Mesendoderm (in vitro differentiated cells): ENCODE measurements at places on chromosomes 16 and 17.

- no peak for DNase-seq
Measured at GRCh38 chr16:73021866-73022495, 25.9 kb downstream of the ZFHX3 start.

GRCh38 chr16:52785653-52786052, 238.7 kb upstream of the TOX3 start:
- DNase-seq, result no peak

DNA sequence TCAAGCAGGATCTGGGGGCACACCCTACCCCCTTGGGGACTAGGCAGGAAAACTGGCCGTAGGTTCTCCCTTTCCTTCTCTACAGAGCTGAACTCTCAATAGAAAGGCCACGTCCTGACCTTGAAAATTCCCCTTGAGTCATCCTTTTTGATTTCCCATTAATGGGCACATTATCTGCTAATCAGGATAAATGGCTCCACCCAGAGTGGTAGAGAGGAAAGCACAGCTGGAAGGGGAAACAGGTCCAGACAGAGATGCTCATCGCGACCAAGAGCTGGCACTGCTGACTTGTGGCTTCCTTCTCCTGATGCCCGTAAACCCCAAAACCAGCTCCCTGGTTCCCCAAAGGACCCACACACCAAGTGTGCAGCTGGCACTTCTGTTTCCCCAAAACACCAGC, 206.5 kb upstream of the CDH5 start:
- DNase-seq, result no peak

GRCh38 chr17:82863941-82864712, 24.3 kb upstream of the ZNF750 start:
- peak; percentile 33 for DNase-seq

- no peak for DNase-seq
Measured at GRCh38 chr17:53166731-53167130, 656.0 kb upstream of the KIF2B start.

DNA sequence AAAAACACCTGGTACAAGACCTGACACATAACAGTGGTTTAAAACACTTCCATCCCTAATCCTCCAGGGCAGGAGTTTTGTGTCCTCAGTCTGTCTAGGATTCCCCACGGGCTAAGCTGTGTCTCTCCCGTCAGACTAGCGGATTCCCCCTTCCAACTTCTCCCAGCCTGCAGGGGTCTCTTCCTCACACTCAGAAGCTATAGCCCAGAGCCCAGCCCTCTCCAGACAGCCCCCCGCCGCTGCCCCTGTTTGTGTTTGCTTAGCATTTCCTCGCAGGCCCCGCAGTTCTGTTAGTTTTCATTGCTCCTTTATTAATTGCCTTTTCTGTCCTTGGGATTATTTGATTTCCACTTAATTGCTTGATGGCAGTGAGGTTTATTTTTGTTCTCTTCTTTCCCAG, 91.2 kb downstream of the TMEM132E start:
- no peak for DNase-seq
